ENCODE measurements at places on chromosomes 1 and 21.

GRCh38 chr21:38679534-38679933 lies 126.2 kb upstream of the ETS2 start:
- DNase-seq, result no peak

DNA sequence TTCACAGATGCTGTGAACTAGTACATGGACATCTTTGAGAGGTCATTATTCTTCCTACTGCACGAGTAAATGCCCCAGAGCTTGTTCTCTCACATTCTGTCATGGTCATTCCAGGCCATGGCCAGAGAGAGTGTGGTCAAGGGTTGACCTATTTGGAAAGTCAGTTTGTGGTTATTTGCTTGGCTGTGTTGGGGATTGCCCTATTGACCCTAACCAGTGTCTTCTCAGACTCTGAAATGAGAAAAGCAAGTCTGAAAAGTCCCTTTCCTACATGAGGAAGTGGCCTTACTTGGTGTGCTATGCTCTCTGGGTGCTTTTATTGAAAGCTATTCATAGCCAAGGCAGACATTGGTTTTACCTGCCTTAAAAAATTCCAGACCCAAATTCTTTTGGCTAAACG lies 26.6 kb downstream of the CLIC6 start:
- no peak for DNase-seq

GRCh38 chr1:3310718-3311400 lies 143.6 kb upstream of the ARHGEF16 start:
- DNase-seq, result no peak

GRCh38 chr21:32772281-32773047 lies 909 bp upstream of the PAXBP1 start:
- DNase-seq, result no peak

GRCh38 chr1:220819467-220820026 lies 32.8 kb downstream of the MTARC1 start:
- no peak for DNase-seq

DNA sequence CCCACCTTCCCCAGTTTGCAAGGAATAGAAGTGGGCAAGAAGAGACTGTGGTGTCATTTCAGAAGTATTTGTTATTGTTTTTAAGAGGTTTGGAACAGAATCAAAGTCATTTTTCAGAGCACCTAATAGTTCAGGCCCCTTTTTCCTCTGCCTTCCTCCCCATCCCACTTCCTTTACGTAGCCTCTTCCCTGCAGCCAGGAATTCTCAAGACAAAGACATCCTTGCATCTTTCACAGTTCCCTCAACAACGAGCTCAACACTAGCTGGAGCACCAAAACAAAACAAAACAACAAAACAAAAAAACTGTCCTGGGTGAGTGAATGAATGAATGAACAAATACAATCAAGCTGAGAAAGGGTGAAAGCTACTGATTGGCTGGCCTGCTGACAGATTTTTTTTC lies 7.0 kb downstream of the PALMD start:
- no peak for DNase-seq

GRCh38 chr1:113007706-113008364 lies 51.8 kb upstream of the SLC16A1 start:
- DNase-seq, result no peak

GRCh38 chr1:227742738-227743715 lies 7.8 kb downstream of the SNAP47 start:
- DNase-seq, result no peak

GRCh38 chr21:41630249-41630648 lies 122.3 kb upstream of the TMPRSS2 start:
- DNase-seq, result peak; percentile 99

DNA sequence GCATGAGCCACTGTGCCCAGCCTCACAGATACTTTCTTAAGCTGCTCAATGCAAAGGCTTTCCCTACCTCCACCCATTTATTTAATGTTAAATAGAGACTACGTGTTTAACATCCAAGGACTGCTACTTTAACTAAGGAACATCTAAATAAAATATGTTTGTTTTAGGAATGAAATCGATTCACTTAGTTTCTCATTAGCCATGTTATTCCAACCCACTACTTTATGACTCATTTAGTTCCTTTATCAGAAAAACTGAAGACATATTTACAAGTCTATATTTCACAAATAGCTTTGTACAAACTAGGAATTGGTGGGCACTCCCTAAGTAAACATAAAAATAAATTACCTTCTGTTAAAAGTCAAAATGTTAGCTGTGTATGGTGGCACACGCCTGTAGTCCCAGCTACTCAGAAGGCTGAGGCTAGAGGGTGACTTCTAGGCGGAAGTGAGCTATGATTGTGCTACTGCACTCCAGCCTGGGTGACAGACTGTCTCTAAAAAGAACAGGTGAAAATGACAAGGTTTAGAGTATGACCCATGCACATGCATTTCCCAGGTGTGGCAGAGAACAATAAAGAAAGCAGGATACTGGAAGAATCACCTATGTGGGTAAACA lies 39.9 kb upstream of the AK4 start:
- DNase-seq, result no peak

- no peak for DNase-seq
Observed at GRCh38 chr1:47432071-47433036, 5.5 kb upstream of the FOXD2 start.

DNA sequence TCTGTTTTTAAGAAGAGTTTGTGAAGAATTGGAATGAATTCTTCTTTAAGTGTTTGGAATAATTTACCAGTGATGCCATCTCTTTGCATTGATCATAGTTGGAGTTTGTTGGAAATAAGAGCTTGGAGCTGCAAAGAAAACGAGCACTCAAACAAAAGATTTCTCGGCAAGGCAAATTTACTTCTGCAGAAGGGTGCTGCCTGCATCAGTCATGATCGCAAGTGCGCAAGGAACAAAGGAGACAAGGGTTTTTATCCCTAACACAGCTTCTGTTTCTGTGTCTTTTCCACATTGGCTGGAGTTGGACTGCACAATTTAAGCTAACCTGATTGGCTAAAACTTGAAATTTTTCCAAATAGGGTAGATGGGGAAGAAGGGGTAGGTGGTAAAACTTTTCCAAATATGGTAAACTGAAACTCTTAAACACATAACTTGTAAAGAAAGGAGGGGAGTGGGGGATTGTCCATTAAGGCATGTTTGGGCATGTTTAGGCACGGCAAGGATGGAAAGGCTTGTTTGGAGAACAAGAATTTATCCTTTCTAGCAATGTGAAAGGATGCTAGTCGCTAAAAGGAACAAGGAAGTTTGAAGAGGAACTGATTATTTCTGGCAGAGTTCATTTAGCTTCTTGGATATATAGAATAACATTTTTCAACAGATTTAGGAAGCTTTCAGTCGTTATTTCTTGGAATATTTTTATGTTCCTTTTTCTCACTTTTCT lies 3.5 kb upstream of the AADACL4 start:
- no peak for DNase-seq

DNA sequence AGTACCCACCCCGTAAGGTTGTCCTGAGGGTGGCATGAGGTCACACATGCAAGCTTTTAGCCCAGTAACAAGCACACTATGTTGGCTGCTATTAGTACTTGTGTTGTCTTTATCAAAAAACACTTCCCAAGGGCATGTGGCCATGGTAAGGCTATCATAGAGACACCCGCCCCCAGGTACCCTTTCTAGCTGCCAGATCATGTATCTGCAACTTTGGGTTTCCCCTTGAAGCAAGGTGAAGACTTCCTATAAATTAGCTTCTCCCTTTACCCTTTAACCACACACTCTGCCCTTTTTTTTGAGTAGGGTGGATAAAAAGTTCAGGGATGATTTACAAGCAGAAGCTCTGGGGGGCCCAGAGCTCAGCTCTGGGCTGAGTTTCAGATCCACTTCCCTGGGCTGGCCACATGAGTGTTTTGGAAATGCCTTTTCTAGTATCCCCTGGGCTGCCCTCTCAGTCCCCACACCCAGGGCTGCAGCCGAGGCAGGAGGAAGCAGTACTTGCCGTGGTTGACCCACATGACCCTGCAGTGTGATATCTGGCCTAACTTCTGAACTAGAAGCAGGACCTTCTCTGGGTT lies 2.0 kb downstream of the ZDHHC18 start:
- DNase-seq, result no peak

- DNase-seq, result no peak
Observed at GRCh38 chr1:48718116-48718630, 58.5 kb downstream of the BEND5 start.

DNA sequence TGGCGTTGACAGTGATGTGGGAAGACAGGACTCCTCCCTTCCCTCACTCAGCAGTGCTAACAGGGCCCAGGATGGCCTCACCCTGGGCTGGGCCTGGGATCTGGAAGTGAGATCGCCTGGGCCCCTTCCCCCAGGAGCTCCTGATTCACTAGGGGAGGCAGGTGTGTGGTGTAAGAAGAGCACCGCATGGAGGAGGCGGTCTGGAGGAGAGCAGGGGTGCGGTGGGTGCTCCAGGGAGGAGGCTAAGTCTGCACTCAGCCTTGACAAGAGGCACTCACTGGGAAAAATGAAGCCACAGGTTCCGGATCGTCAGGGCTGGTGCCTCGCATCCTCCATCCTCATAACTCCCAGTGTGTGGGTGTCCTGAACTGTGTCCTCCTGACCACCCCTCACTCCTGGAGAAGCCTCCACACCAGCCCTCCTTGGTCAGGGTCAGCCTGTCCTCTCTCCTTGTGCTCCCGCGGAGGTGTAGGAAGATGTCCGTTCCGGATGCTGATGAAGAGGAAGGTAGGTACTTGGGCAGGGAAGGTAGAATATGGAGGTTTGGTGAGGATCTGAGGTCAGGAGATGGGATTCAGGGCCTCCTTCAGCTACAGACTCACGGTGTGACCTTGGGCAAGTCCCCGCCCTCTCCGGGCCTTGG lies 142.1 kb upstream of the WNT4 start:
- DNase-seq, result no peak

DNA sequence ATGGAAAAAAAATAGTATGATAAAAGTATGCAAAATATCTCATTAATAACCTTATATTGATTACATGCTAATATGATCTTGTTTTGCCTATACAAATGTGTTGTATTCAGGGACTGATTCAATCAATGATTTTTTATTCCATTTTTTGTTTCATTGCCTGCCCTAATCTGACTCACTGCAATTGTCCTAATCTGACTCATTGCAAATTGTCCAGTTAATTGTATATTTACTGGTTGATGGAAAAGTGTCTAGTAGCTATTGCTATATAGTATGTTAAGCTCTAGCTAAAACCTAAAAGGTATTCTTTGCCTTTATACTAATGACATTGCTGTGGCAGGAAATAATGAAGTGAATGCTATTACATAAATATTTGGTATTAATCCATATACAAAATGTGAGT lies 728.9 kb upstream of the ZP4 start:
- DNase-seq, result no peak

- DNase-seq, result no peak
Observed at GRCh38 chr1:184626076-184627006, 128.3 kb downstream of the EDEM3 start.

- DNase-seq, result no peak
Observed at GRCh38 chr1:147568551-147568950, 27.2 kb downstream of the BCL9 start.

- DNase-seq, result no peak
Observed at GRCh38 chr1:210942513-210942912, 191.4 kb downstream of the KCNH1 start.

DNA sequence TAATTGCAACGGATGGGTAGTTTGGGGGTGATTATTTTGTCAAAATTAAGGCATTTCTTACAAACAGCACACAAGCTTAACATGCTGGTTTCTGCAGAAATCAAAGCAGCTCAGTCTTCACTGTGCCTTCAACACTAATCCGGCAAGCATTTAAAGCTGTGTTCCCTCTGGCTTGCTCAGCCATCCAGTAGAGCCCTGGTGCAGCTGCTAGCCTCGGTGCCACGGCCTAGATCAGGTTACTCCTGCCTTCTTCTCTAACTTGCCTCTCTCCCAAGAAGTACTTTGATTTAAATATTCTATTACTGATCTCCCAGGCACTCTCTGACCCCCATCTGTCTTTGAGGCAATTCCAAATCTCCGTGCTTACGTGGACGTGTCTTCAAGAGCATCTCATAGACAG lies 85.6 kb downstream of the GREM2 start:
- no peak for DNase-seq

DNA sequence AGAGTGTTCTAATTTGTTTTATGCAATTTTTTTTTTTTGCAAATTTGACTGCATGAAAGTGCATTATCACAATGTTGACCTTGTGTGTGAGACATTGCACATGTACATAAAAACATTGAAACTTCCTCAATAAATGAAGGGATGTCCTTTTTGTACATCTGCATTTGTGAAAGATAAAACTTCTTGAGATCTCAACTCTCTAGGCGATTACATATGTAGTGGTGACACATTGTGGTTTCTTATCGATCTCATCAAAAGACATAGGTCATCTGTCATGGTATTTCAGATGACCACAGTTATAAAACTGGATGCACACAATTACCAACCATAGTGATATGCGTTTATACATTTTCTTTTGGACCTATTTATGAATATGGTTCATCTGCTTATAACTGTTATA lies 35.6 kb upstream of the C21orf91 start:
- DNase-seq, result no peak

GRCh38 chr1:224564454-224565084 lies 51.5 kb upstream of the CNIH3 start:
- DNase-seq, result no peak

GRCh38 chr1:27591622-27592021 lies 12.3 kb downstream of the AHDC1 start:
- DNase-seq, result no peak

DNA sequence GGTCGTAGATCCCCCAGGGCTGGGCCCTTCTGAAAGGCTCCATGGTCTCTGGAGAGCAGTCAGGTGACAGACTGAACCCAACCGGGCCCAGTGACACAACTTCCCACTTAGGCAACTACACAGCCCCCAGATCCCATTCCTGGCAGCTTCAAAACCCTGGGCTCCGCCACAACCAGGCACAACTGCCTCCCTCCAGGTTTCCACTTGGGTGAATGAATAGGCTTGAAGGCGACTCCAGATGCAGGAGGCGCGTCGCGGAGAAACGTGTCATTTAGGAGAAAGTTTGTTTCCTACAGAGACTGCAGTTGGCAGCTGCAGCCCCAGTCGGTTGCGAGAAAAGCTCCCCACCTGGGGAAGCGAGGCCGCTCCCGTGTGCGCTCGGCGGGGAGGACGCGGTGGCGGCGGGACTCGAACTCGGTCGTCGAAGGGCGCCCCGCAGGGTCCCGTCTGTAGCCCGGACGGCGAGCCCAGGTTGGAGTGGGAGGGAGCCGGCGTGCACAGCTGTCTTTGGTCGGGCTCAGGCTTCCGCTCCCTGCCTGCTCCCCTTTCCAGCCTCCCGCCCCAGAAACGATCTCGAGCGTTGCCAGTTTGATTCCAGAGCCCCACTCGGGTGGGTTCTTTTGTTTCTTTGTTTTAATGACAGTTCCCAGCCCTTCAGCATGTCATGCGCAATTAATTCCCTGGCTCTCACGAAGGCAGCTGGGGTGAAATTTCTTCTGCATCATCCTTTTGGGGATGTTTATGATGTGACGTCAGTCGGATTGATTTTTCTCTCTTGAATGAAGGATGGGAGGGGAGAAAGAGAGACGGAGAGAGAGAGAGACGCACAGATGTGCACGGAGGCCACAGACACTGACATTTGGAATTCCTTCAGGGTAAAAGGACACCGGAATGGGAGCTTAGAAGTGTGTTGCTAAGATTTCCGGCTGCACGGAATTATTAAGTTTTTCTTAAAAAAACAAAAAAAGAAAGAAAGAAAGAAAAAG lies 862 bp upstream of the SGIP1 start:
- peak; percentile 25 for DNase-seq

Measured in foreskin keratinocyte (primary cell).